ENCODE measurements at places on chromosomes 3 and 15.

GRCh38 chr3:168030577-168030976 is 65.1 kb downstream of the GOLIM4 start:
- peak; percentile 27 for DNase-seq

GRCh38 chr3:45617430-45618080 is 23.0 kb downstream of the LIMD1 start:
- DNase-seq: no peak

GRCh38 chr15:60572541-60573421 is 93.8 kb upstream of the ICE2 start:
- peak; percentile 81 for DNase-seq

DNA sequence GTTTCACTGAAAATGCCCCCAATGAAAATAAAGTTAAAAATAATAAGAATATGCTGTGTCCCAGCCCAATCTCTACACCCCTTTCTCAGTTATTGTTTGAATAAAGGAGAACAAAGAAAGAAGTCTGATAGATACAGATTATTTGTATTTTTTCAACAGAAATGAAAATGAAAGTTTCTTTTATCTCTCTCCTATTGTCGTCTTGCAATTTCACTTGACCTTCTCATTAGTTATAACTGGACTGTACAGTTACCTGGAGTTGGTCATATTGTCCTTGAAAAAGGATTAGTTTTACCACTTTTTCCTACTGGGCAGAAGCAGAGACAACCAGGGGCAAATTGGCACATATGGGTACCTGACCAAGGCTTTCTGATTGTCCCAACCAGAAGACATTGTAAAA is 440.0 kb downstream of the PDCD6IP start:
- DNase-seq: no peak

DNA sequence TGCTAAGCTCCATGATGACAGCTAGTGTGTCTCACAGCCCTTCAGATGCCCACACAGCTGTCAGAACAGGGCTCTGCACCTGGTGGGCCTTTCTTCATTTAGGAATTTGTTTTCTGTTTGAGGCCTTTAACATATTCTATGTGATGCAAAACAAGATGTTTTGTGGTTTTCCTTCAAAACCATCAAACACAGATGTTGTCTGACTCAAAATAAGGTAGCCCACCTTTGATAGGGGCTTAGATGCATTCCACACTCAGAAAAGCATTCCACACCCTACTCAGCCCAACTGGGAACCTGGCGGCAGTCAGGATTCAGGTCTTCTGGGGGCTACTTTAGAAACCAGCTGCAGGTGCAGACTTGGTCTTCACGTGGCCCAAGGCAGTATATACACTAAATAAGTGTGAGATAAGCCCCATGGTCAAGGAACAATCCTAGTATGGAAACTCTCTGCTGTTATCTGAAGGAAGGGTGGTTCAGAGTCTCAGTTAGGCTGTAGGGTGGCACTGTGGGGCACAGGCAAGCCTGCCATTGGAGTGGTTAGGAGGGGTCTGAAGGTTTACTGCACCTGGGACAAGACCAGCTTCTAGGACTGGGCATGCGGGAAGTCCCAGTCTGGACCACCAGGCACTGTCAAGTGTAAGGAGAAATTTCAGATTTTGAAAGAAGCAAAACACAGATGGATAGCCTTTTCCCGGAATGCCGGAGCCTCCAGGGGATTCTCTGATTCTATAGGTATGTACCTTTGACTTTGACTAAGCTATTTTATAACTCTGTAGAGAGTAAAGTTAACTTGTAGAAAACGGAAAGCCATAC is 20.1 kb downstream of the LRRC2 start:
- DNase-seq: no peak

GRCh38 chr15:63971427-63971805 is 74.9 kb downstream of the DAPK2 start:
- DNase-seq: no peak

GRCh38 chr3:59084583-59084982 is 34.8 kb upstream of the CFAP20DC start:
- DNase-seq: no peak

DNA sequence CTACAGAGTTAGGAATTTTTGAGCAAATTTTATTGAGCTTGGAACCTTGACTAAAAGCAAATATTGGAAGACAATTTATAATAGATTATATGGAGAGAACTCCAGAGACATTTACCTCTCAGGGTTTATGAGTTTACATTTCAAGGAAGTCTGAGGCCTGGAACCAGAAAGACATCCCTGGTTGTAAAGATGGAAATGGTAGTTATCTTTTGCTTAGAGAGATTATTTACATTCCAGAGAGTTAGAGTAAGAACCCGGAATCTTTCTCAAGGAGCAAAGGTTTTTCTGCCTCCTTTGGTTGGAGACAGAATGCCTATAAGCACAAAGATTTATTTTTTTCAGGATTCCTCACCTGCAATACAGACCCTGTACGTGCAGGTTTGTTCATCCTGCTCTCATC is 458.1 kb downstream of the TBL1XR1 start:
- no peak for DNase-seq

- no peak for DNase-seq
Observed at GRCh38 chr3:52176951-52177700, 20.8 kb upstream of the ALAS1 start.

DNA sequence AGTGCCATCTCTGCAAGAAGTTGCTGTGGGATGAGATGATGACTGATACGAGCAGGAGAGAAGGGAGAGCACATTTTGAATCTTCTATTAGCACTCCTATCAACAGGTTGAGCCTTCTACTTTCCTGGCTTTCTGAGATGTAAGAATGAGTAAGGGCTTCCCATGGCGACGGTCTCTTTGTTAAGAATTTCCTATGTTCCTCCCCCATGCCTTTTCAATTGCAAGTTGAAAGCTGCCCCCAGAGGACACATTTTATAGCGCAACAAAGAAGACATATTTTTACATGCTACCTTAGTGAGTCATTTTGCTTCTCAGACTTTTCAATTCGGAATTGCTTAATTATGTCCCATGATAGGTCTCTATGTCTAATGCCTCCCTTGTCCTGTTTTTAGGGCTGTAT is 71.3 kb upstream of the LRTM1 start:
- no peak for DNase-seq

- peak; percentile 86 for DNase-seq
Observed at GRCh38 chr3:10758304-10759037, 57.6 kb upstream of the SLC6A11 start.

- no peak for DNase-seq
Observed at GRCh38 chr3:11088831-11089230, 65.5 kb upstream of the HRH1 start.
